Fibroblast of villous mesenchyme (primary cell): ENCODE measurements at places on chromosomes 5 and 9. TPM values are rescaled to one million over a fixed set of nuclear protein-coding genes. Genes with fewer than 3 reads are reported as not detected.

DNA sequence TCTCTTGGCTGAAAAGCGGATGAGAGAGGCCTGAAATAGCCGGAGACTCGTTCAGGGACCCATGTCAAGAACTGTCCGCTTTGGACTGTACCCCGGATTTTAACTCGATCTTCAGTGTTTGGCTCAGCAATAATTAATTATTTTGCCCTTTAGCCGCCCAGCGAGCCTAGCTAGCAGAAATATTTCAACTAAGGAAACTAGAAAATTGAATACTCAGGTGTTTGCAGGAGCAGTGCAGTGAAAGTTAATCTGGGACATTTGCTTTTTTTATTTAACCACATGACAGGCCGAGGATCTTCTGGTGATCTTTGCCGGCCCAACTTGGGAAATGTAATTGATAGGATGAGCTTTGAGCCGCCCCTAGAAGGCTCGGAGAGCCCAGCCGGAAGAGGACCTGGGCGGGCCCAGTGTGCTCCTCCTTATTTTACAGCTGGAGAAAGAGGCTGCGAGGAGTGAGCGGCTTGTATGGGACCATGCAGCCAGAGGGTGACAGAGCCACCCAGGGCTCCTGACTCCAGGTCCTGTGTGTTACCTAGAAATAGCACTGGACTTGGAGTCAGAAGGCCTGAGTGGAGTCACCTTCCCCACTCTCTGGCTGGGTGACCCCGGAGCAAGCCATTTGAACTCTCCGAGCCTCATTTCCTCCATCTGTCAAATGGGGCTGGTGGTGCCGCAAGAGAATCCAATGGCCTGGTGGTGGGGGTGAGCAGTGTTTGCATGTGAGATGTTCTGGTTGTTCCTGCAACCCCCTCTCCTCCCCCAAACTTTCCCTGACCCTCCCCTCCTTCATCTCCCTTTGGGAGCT, 2.4 kb downstream of the PPARGC1B start:
- peak; percentile 36 for DNase-seq

GRCh38 chr5:127079994-127080491, 6.7 kb upstream of the C5orf63 start:
- peak; percentile 23 for DNase-seq

DNA sequence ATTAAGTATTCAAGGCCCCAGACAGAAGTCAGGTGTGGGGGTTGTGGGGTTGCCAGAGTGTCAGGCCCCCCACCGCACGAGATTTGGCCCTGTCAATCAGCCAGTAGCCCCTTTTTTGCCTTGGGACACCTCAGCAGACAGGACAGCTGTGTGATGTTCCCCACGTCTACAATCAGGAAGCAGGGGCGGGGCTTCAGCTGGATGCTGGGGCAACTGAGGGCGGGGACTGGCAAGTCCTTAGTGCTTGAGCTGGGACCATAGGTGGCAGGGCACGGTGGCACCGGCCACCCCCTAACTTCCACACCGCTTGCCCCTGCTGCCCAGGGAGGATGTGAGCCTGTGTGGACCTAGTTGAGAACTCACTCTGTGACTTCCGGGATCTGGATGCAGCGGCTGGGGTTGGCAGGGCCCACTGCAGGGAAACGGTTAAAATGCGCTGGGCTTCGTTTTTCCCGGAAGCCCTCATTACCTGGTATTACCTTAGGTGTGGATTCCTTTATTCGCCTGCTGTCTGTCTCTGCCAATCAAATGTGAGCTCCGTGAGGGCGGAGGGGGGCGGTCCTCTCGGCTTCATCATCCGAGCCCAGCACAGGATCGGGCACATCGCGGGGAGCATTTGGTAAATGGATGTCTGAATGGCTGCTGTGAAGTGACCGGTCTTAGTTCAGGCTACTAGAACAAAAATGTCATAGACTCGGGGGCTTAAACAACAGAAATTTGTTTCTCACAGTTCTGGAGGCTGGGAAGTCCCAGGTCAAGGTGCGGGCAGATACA, 7.5 kb upstream of the GTF3C5 start:
- DNase-seq = peak; percentile 17

- peak; percentile 88 for DNase-seq
Observed at GRCh38 chr5:149605998-149606724, 24.9 kb downstream of the ARHGEF37 start.

- no peak for DNase-seq
Observed at GRCh38 chr5:41281215-41281810, 68.0 kb upstream of the C6 start.

- DNase-seq = peak; percentile 25
Observed at GRCh38 chr5:125455041-125455440, 708.6 kb upstream of the ZNF608 start.

GRCh38 chr5:180982008-180982741, 6.5 kb upstream of the BTNL3 start:
- DNase-seq = no peak

GRCh38 chr9:84891924-84892323, 222.4 kb downstream of the NTRK2 start:
- DNase-seq = no peak

DNA sequence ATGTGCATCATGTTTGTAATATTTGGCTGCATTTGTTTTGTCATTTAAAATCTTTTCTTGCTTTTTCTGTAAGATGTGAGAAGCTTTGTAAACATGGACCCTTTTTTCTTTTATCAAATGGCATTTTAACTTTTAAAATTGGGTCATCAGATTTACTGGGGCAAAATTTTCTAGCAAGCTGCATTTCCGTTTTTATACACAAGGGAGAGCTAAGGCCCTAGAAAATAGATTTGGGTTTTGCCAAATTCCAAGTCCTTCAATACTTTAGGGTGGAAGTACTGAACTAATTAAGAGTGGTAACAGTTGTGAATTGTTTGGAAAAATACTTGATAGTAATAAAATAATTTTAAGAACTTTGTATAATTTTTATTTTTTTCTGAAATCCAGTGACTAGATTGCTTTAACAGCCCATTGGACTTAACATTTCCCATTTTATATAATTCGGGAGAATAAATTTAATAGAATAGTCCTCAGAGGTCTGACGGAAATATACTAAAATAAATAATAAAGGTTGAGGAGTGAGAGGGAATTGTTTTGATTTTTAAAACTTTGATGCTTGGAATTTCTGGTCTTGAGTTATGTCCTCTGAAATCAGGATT, 117.4 kb downstream of the SMARCA2 start:
- DNase-seq = peak; percentile 56

The IL4 gene
- not detected in 2 replicates for total RNA-seq

The ZNF354C gene
- 6.8 and 9.1 TPM in 2 replicates for total RNA-seq

The PCDHB2 gene
- under 0.01 and 0.32 TPM in 2 replicates for total RNA-seq

The CSNK1A1 gene
- total RNA-seq = 386 and 487 TPM in 2 replicates

The PLCXD3 gene
- 0.32 and 0.43 TPM in 2 replicates for total RNA-seq

The PCDHA7 gene
- total RNA-seq = 0.32 and 0.86 TPM in 2 replicates

The TMEM232 gene
- 1.3 TPM in 2 replicates for total RNA-seq

The CDH9 gene
- total RNA-seq = not detected in 2 replicates
